ENCODE measurements at places on chromosomes 7 and 10.

- no peak for DNase-seq
Measured at GRCh38 chr10:86359111-86359510, 7.5 kb downstream of the GRID1 start.

GRCh38 chr7:106205621-106206222 lies 79.1 kb downstream of the NAMPT start:
- DNase-seq: no peak

GRCh38 chr10:72013202-72013945 lies 49.2 kb downstream of the CHST3 start:
- DNase-seq: no peak

DNA sequence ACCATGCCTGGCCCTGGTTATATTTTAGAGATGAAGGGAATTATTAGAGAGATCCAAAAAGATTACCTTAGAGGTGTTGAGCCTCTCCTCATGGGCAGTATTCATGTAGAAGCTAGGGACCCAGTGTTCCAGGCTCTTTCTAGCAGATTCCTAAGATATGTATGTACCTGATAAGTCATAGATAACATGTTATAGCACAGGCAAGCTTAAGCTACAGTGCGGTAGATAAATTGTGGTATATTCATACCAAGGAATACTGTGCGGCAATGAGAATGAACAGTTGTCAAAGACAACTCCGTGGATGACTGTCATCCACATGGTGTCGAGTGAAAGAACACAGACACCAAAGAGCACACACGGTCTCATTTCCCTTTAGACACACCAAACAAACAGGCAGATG lies 53.1 kb downstream of the TACR2 start:
- no peak for DNase-seq

- DNase-seq: no peak
Measured at GRCh38 chr10:120700426-120700825, 150.7 kb upstream of the WDR11 start.

- DNase-seq: no peak
Measured at GRCh38 chr7:131900785-131901287, 344.4 kb upstream of the PODXL start.

DNA sequence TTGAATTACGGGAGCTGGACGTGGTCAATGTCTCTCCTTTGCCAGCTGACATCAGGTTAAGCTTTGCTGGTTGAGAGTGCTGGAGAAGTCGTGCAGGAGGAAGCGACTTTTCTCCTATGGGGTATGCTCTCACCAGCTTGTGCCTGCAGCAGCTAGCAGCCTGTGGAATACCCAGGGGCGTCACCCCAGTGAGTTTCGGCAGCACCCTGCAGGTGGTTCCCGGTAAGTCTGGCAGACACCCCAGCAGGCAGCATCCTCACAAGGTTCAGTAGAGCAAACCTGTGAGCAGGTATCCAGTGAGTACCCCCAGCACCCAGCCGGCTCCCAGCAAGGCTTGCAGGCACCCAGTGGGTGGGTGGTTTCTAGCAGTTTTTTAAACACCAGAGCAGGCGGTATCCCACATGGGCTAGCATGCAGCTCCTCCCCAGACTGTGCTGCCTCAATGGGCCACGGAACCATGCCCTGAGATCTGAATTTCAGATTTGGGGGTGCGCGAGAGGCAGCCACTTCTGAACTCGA lies 74.8 kb upstream of the SVIL start:
- DNase-seq: no peak

DNA sequence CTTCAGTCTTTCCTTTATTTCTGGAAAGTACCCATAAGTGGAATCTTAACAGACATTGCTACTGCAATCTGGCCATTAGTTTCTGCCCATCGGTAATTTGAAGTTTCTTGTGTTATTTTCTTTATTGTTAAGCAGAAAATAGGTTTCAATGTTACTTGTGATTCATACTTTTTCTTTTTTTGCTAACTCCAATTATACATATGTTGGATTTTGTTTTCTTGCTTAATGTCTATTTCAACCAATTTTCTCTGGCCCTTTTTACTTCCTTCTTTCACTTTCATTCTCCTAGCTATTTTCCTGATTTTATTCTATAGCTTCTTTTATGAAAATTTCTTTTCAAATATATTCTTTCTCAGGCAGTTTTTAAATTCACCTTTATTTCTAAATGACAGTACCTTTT lies 457.4 kb downstream of the TCERG1L start:
- no peak for DNase-seq

DNA sequence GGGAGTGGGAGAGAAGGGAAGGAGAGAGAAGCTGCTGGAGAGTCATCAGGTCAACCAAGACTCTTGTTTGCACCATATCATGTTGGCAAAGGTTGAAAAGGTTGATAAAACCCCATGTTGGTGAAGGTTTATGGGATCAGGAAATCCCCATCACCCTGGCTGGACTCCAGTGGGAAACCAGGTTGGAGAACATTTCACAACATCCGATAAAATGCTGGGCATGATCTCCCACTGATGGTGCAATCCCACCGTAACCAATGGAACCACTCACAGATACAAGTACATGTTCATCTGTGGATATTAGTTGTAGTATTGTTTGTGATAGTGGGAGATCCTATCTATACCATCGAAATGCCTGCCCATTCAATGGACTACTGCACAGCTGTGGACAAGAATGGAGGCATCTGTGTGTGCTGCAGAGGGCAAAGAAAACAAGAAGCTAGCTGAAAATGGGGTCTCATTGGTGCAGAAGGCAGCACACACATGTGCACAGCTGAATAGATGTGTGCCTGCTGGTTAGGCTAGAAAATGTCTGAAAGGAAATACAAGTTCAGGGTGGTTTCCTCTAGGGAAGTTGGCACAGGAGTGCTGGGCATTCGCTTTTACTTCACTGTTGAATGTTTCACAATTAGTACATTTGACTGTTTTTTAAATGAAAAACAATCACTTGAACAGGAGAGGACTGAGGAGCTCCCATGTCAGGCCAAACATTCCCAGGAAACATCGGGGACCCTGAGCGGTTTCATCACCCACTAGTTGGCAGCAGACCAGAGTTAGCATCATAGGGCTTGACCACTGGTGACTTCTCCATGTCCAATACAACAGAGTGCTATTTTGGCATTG lies 80.4 kb upstream of the MGMT start:
- no peak for DNase-seq

DNA sequence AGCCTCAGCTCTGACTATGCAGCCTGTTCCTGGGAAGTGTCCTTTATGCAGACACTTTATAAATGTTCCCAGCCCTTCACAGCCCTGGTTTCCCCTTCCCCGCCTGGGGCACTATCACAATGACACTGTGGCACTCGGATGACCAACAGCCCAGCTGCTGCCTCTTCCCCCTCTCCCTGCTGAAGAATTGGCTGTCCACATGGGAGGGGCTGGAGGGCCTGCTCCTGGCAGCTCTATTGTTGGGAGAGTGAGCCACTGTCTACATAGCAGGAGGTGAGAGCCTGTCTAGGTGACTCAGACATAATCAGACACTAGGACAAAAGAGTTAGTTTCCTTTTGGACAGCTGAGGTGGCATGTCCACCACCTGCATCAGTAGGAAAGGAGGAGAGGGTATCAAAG lies 437.5 kb downstream of the PLXNA4 start:
- no peak for DNase-seq

Data from SHP77 treated with DMSO at 0.1 percent for 48 hours (cell line).